ENCODE measurements at places on chromosomes 16 and 17.

DNA sequence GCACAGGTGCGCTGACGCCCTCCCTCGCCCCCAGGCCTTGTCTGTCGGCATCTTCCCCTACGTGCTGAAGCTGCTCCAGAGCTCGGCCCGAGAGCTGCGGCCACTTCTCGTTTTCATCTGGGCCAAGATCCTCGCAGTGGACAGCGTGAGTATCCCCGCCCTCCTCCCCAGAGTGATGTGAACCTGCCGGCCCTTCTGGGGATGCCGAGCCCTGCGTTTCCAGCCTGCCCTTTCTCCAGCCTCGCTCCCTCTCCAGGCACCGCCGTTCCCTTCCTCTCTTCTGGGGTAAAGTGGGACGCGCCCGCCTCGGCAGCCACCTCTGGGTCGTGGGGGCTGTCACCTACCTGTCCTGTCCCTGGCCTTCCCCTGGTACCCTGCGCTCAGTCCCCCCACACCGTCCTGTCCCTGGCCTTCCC is 133.9 kb upstream of the CHMP6 start:
- no peak for DNase-seq

GRCh38 chr17:7440113-7440833 is 961 bp downstream of the FGF11 start:
- peak; percentile 25 for DNase-seq

DNA sequence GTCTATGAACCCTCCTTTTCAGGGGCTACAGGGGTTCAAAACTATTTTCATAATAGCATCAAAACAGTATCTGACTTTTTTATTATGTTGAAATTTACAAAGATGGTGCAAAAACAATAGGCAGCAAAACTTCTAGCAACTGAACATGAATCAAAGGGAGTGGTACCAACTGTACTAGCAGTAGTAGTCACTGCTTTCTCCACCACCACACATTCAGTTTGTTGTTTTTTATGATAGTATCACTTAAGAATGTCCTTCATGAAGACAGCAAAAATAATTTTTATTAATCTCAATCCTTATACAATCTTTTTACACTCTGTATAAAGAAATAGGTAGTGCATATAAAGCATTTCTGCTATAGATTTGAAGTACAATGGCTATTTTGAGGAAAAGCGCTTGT is 47.6 kb downstream of the MED13 start:
- DNase-seq: no peak

- DNase-seq: no peak
These were observed 562.2 kb upstream of the ZFHX3 start for GRCh38 chr16:73610160-73610559.

GRCh38 chr17:47918006-47918405 is 22.0 kb downstream of the SP2 start:
- DNase-seq: no peak

GRCh38 chr17:3596804-3597464 is 12.3 kb downstream of the TRPV1 start:
- DNase-seq: no peak

GRCh38 chr16:15952265-15952711 is 2.9 kb downstream of the ABCC1 start:
- no peak for DNase-seq

DNA sequence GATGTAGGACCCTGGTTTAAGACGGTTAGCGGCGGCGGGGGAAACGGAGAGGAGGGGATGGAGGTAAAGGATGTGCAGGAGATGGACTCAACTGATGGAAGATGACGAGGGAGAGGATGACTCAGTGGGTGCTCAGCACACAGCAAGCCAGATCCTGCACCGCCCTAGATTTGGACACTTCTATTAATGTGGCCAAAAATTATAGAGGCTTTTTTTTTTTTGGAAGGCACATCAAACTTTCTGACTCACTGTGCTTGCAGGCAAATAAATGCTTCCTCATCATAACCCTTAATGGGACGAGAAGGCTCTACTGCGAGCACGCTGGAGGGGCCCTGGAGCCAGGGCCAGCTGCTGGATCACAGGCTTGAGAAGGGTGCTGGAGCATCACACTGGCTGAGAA is 36.0 kb downstream of the RTN4RL1 start:
- DNase-seq: no peak

- DNase-seq: no peak
These were observed 64.5 kb upstream of the TANC2 start for GRCh38 chr17:62901544-62901943.

DNA sequence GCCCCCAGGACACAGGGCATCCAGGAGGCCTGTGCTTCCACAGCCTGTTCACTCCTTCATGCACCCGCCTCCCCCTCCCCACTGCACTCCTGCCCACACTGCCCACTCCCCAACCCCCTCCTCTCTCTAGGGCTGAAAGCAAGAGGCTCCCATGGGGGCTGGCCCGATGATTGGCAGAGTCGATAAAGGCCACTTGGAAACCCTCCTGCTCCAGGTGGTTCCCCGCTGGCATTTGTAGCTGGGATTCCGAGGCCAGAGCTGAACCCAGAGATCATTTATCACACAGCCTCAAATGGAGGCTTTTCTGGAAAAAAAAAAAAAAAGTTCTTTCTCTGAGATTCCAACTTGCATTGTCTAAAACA is 74.1 kb downstream of the SREBF1 start:
- DNase-seq: no peak

DNA sequence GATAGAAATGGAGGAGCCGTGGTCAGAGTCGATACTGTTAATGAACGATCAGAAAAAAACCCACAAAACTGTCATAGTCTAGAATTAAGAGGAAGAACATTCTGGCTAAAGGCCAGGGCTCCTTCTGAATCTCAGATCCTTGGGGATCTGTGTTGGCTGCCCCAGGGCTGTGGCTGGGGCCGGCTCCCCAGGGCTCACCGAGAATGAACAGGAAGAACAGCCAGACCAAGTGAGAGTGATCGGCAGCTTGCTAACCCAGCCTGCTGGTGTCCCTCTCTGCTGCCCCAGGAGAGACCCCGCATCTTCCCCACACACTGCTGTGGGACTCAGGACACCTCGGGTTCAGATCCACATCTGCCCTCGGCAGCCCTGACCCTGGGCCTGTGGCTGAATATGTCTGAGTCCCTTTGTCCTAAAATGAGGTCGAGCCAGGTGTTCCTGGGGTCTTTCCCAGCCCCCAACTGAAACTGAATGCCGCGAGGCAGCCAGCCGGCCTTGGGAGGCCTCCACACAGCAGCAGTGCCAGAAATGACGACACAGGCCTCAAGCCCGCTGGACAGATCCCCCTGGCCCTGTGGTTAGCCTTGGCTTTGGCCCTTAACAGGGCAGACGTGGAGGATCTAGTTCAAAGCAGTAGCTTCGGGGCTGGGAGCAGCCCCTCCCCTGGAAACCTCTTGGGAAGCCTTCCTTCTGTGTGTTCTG is 23.9 kb upstream of the CLEC18A start:
- DNase-seq: no peak

DNA sequence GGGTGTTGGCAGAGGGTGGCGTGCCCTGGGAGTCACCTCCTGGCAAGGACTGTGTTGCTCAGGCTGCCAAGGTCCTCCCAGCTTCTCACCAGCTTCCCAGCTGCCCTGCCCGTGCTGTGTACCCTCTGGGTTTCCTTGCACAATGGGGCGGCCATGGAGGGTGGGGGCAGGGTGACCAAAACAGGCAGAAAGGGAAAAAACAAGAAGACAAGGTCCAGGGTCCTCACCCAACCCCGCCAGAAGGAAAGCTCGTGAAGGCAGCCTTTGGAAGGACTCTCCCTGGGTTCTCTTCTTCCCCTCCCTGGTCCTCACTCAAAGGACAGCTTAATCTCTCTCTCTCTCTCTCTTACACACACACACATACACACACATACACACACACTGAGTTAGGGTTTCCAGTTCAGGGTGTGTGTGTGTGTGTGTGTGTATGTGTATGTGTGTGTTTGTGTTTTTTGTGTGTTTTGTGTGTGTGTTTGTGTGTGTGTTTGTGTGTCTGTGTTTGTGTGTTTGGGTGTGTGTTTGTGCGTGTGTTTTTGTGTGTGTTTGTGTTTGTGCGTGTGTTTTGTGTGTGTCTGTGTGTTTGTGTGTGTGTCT is 2.0 kb downstream of the SLC13A5 start:
- no peak for DNase-seq
